CD4-positive, alpha-beta T cell treated with Interleukin-17A for 1 hour (primary cell): ENCODE measurements at places on chromosomes 7 and 10.

- no peak for DNase-seq
Observed at GRCh38 chr10:89047397-89047796, 56.8 kb downstream of the FAS start.

- peak; percentile 13 for DNase-seq
Observed at GRCh38 chr10:87816898-87817608, 973 bp downstream of the ATAD1 start.

DNA sequence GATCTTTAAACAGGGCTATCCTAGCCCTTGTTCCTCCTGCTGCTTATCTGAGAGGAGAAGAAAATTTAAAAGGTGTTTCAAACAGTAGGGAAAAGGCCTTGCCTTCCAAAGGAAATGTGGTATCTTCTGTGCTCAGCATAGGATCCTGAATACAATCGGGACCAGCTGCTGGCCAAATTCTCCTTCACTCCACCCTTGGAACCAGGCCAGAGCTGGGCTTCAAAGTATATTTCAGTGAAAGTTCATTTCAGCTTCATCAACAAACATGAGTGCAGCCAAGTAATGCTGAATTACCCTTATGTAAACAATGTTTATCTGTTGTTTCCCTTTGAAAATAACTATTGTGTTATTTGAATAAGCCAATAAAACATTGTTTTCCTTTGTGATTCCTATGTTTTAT, 146.5 kb upstream of the MEOX2 start:
- no peak for DNase-seq

GRCh38 chr7:29289156-29290021, 94.8 kb downstream of the CHN2 start:
- DNase-seq, result no peak

- DNase-seq, result no peak
Observed at GRCh38 chr7:142566271-142566670, 183.0 kb upstream of the PRSS1 start.

GRCh38 chr7:101598422-101598985, 30.6 kb downstream of the MYL10 start:
- no peak for DNase-seq

DNA sequence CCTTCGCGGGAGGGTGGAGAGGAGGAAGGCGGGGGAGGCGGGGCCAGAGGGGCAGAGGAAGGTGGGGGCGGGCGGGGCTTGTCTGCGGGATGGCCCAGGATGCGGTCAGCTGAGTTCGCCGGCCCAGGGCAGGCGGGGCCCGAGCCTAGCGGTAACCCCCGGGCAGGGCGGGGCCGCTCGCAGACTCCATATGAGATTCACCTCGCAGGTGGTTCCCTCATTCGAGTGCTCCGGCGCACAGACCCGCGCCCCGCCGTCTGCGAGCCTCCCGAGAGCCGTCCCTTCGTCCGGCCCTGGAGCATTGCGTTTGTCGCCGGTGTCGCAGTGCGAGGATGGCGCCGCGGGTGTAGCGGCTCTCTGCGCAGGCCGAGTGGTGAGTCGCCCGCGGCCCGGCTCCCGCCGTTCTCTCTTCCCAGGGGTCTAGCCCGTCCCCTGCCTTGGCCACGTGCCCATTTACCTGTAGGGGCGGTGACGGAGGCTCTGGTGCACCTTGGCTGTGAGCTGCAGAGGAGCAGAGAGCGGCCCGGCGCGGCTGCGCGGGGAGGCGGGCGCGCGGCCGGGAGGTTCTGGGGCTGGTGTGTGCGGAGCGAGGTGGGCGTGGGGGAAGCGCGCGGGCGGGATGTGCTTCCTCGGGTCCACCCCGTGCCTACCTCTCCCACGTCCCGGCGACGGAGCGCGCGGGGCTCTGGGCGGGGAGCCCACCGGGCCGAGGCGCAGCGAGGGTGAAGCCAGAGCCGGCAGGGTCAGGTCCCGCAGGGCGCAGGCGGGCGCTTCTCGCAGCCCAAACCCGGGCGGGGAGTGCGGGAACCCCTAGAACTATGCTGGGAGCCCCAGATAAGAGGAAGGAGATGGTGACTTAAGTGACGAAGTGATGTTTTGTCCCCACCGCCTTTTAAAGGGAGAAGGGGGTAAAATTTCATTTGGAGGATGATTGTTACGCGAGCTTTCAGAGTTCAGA, at the start of gene UPP1:
Gene UPP1, plus strand, starts transcription at position 220 of the 958 bp plus-strand sequence. CDS start 5,519 bp downstream, outside the sequence.
- DNase-seq, result peak; percentile 93
